Chondrocyte (in vitro differentiated cells): ENCODE measurements at places on chromosomes 4 and X. TPM values are rescaled to one million over a fixed set of nuclear protein-coding genes. Genes with fewer than 3 reads are reported as not detected.

GRCh38 chr4:9885958-9886357, 104.5 kb downstream of the DRD5 start:
- DNase-seq, result no peak

Gene ZIC3
- not detected in 3 replicates for total RNA-seq

Gene ZMAT1
- 3.4 to 4.7 TPM (median 4.0 TPM) in 3 replicates for total RNA-seq

Gene PAGE2
- total RNA-seq, result not detected in 3 replicates

- no peak for DNase-seq
These were observed 250.0 kb downstream of the INPP4B start for GRCh38 chr4:142596121-142596520.

Gene CDS1
- total RNA-seq, result 0.26 to 0.30 TPM in 2 of 3 replicates, not detected in the other

DNA sequence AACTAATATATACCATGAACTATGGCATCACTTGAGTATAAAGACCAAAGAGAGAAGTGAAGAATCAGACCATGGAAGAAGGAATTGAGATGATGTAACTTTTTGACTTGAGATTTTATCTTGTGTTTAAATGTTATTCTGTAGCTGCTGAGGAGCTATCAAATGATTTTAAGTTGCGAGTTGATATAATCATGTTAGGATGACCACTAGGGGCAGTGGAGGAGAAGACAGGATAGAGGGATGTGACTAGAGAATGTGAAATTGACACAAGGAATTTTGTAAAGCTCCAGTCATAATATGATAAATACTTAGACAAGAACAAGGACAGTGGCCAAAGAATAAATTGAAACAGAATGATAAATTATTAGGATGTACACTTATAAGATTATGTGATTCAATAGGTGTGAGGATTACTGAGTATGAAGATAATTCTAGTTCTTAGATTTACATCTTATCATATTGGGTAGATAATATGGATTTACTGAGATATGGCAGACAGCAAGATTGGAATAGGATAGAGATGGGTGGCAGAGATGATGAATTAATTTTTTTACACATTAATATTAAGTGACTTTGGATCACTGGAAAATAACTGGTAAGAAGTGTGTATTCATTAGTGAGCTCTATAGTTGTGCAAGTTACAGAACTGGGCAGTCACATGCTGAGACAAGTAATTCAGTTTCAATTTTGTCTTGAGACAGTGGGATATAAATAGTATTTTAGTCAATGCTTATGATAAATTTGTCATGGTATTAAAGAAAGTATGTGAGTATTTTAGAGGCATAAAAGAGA, 816.0 kb upstream of the PCDH10 start:
- DNase-seq, result no peak

DNA sequence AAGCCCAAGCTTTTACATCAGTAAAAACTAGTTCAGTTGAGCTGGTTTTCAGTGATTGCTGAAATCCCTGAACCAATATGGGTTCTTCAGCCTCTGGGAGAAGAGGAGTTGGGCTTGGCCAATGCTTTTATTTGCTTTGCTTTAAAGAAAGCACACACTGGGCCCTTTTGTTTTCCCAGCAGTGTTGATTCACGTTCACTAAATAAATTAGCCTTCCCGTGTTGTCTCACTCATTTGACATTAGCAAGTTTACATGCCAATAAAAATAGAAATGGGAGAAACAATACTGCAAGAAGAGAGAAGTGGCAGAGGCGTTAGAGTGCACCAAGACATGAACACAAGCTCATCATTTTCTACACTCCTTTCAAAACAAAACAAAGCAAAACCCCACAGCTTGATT, 136.2 kb downstream of the SHROOM3 start:
- DNase-seq, result no peak

DNA sequence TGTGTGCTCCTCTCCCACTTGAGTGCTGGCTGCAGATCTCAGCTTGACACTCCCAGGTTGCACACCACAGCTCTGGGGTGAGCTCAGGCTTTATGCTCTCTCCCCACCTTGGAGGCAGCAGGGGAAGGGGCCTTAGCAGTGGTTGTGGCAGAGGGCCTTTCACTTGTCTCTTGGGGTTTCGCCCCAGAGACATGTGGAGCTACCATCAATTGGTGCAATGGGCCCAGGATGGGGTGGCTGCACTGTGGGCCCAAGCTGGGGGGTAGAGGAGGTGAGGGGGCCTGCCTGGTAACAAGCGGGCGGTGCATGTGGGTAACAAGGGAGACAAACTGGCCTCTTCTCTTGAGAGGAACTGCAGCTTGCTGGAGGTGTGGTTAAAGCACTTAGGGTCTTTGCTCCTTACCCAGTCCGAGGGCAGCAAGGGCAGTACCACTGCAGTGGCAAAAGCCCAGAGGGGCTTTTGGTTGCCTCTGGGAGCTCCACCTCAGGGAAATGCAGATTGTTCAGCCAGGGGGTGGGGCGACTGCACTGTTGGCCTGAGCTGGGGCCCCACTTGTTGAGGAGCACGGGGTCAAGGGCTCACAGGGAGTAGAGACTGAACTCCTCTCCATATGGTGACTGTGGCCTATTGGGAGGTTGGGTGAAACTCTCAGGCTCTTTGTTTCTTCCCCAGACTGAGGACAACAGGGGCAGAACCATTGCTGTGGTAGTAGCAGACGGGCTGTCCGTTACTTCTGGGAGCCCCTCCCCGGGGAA, 30.5 kb upstream of the OR13H1 start:
- DNase-seq, result no peak

DNA sequence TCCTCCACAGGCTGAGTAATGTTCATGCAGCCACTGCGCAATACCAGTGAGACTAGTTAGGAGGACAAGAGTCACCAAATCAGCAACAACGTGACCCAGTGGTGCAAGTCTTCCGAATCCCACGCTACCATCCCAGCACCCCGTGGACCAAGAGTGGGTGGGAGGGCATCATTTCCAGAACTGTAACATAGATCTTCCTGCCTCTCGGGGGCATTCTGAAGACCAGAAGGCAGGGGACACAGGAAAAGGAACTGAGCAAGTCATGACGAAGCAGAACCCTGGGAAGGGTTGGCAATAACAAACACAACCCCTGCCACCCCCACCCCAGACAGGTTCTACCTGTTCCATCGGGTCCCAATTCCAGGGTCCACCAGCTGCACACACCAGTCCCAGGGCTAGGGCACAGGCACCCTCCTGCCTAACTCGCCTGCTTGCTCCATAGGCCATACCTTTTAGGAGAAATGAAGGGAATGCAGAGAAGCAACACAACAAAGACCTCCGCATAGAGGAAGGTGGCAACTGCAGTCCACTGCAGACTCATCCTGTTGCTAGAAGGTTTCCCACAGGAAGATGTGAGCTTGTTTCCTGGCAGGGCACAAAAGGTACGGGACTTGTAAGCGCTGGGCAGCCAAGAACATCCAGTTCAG, 1.4 kb downstream of the BCAP31 start:
- DNase-seq, result no peak

GRCh38 chrX:43573441-43574015, 82.6 kb upstream of the MAOA start:
- no peak for DNase-seq

GRCh38 chr4:57044996-57045395, 65.2 kb downstream of the IGFBP7 start:
- DNase-seq, result no peak

- no peak for DNase-seq
These were observed 94.6 kb downstream of the HPGD start for GRCh38 chr4:174427571-174428140.

GRCh38 chr4:176340871-176341685, 21.3 kb downstream of the SPCS3 start:
- no peak for DNase-seq

GRCh38 chr4:105327956-105328355, 145.9 kb downstream of the PPA2 start:
- DNase-seq, result no peak

GRCh38 chrX:139783030-139783429, 75.1 kb upstream of the MCF2 start:
- DNase-seq, result no peak

DNA sequence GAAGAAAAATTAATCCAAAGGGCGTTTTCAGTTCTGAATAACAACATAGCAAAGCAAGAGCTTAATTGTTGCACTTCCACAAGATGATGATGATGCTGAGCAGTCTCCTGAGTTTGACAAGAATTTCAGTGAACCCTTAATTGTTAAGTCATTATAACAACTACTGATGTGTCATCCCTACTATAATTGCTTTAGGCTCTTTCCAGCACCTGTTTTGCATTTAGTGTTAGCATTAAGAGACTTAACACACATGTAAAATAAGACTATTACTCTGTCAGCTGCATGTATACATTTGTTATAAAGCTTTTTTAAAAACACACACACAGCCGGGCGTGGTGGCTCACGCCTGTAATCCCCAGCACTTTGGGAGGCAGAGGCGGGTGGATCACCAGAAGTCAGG, 37.9 kb upstream of the GALNT7 start:
- DNase-seq, result no peak

Gene HS3ST1
- total RNA-seq, result not detected in 3 replicates

DNA sequence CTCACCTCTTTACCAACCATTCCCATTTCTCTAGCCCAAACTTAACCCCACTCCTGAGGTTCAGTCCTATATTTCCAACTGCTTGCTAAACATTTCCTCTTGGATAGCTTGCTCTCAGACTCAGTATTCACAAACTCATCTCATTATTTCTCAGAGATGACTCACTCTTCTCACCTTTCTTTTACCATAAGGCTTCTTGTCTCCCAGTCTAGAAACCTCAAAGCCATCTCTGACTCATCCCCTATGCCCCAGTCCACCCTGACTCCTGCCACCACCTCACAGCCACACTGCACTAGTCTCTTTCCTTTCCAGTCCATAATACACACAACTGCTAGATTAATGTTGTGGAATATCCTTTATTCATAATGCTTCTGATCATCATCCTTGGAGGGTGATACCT, 4.8 kb downstream of the FRMPD3 start:
- no peak for DNase-seq

DNA sequence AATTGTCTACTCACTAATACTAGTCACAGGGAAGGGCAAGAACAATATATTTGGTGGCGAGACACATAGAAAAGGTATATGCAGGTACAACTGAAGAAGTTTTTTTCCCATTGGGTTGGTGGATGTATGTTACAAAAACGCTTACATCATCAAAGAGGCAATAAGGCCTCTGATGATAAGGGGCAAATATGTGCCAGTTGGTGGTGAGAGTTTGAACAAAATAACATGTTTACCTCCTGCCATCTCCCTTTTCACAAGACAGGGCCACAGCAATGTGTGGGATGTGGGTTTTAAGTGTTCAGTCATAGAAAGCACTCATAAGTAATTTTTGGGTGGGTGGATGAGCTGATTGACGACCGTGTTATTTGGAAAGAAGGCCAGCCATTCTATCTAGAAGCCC, 41.7 kb downstream of the PAGE2 start:
- DNase-seq, result no peak

Gene SYP
- 0.87 to 1.5 TPM (median 1.4 TPM) in 3 replicates for total RNA-seq

Gene MID2
- total RNA-seq, result 18.0 to 19.8 TPM (median 18.7 TPM) in 3 replicates

- DNase-seq, result no peak
These were observed at the start of gene MAGEB3 for GRCh38 chrX:30230395-30230794. TSS of gene MAGEB3 (plus strand) at chrX:30230657. CDS start at chrX:30235925, 5,268 bp downstream.

DNA sequence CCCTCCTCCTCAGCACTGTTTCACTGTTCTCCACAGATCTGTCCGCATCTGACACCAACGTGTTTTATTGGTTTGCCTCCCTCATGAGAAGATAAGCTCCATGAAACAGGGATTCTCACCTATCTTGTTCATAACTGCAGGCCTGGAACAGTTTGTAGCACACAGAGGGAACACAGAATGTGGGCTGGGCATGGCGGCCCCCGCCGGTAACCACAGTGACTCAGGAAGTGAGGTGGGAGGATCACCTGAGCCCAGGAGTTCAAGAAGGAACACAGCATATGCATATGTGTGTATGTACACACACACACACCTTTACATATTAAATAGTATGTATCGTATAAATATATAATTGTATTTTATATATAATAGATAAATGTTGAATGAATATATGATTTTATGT, 168.6 kb downstream of the AFAP1 start:
- DNase-seq, result no peak

Gene LAMP2
- total RNA-seq, result 155 to 171 TPM (median 157 TPM) in 3 replicates

DNA sequence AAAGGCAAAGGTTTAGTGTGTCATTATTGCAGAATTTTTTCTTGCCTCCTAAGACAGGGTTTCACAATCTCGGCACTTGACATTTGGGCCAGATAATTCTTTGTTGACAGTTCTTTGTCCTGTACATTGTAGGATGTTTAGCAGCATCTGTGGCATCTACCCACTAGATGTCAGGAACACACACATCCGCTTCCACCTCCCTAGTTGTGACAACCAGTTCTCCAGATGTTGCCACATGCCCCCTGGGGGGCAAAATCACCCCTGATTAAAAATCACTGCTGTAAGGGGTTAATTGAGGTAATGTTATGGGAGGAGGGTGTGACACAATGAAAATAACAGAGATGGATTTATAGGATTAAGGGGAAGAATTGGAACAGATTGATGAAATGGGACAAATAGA, 75.3 kb downstream of the HMGB2 start:
- DNase-seq, result no peak

DNA sequence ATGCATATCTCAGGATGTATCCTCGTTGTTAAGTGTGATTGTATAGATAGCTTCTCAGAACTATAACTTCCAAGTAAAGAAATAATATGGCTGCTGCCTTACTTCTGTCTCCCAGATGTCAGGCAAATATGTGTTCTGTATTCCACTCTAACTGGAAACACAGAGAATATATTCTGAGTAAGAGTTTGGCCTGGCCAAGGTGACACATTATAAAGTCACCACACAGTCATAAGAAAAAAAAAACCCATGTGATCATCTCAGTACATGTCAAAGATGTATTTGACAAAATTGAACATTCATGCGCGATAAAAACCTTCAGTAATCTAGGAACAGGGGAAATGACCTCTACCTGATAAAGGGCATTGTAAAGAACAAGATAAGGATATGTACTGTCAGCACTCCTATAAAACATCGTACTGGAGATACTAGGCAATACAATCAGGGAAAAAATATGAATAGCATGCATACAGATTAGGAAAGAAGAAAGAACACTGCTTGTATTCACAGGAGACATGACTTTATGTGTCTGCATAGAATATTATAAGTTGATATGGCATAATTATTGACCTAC, 207.1 kb downstream of the ZNF330 start:
- no peak for DNase-seq

- no peak for DNase-seq
These were observed 2.2 kb downstream of the UGT2B4 start for GRCh38 chr4:69493515-69493914.

Gene GAGE2A
- not detected in 3 replicates for total RNA-seq

DNA sequence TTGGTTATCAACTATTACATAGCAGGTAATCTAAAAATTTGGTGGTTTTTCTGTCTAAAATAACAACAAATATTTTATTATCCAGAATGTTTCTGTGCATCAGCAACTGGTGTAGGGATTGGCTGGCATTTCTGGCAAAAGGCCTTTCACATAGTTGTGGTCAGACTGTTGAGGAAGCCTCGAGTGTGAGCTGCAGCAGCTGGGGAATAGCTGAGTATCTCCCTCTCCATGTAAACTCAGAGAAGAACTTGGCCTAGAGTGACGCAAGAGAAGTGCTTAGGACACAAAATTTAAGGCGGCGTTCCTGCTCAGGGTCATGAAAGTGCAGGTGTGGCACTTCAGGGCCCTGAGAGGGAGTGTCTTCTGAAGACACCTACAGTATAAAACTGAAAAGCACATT, 558.9 kb downstream of the SPOCK3 start:
- DNase-seq, result no peak

- no peak for DNase-seq
These were observed 177.4 kb downstream of the SH3KBP1 start for GRCh38 chrX:19709812-19710518.
